ENCODE measurements at places on chromosomes 1 and 21. TPM values are rescaled to one million over a fixed set of nuclear protein-coding genes. Genes with fewer than 3 reads are reported as not detected.

- DNase-seq, result peak; percentile 73
These were observed at the start of gene BCAR3 for GRCh38 chr1:93681101-93681988. TSS of gene BCAR3 (minus strand) at chr1:93681837. CDS start at chr1:93674930, 6,907 bp downstream.

GRCh38 chr1:20154301-20154831 lies 15.2 kb downstream of the PLA2G2F start:
- DNase-seq, result no peak

DNA sequence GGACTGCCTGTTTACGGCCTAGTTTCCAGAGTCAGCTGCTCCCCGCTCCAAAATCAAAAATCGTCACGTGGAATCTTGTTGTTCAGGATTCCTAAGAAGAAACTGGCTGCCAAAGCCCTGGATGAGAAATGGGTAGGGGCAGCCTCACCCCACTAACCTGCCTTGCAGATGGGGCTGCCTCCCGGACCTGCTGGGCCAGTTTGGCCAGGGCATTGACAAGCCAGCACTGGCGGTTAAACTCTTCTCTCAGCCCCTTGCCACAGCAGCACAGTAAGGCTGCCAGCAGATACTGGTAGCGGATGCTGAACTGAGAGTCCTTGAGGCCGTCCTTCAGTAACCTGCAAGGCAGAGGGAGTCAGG lies 31.6 kb upstream of the PPP1R15B start:
- DNase-seq, result no peak

- peak; percentile 64 for DNase-seq
These were observed 17.1 kb downstream of the ZP4 start for GRCh38 chr1:237873487-237874211.

- DNase-seq, result no peak
These were observed 596 bp downstream of the TOR3A start for GRCh38 chr1:179082333-179082998.

DNA sequence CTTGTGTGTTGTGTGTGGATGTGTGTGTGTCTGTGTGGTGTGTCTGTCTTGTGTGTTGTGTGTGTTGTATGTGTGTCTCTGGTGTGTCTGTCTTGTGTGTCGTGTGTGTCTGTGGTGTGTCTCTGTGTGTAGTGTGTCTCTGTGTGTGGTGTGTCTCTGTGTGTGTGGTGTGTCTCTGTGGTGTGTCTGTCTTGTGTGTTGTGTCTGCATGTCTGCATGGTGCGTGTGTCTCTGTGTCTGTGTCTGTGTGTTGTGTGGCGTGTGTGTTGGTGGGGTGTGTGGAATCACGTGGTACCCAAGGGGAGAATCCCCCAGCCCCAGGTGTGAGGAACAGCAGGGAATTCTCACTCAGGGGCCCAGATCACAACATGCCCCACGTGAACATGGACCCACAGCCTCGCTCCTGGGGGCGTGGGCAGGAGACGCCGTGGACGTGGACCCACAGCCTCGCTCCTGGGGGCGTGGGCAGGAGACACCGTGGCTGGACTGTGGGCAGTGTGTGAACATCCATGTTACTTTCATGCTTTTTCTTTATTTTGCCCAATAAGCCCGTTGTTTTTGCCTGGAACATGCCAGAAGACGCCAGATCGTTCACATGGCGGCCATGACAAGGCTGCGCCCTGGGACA lies 67.8 kb downstream of the SLC19A1 start:
- no peak for DNase-seq

GRCh38 chr1:187680823-187681222 lies 852.1 kb downstream of the PLA2G4A start:
- peak; percentile 86 for DNase-seq

DNA sequence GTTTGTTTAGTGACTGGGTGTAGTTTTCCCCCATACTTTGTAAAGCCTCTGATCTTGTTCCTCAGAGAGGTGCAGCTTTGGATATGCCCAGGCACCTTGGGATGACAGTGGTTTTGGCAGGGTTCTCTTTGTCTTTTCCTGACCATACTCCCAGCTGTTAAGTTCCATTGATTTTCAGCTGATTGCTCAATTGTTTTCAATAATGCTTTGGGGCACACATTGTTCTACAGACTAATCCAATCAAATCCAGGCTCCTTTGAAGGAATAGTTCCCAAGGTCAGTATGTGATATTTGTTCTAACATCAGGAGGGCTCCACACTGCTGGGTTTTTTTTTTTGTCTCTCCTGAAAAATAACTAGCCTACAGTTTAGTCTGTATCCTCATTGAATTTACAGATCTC lies 24.8 kb downstream of the PPP2R5A start:
- DNase-seq, result no peak

GRCh38 chr1:206032380-206033140 lies 8.9 kb upstream of the CTSE start:
- no peak for DNase-seq

GRCh38 chr1:17819129-17819802 lies 64.1 kb downstream of the ACTL8 start:
- no peak for DNase-seq

DNA sequence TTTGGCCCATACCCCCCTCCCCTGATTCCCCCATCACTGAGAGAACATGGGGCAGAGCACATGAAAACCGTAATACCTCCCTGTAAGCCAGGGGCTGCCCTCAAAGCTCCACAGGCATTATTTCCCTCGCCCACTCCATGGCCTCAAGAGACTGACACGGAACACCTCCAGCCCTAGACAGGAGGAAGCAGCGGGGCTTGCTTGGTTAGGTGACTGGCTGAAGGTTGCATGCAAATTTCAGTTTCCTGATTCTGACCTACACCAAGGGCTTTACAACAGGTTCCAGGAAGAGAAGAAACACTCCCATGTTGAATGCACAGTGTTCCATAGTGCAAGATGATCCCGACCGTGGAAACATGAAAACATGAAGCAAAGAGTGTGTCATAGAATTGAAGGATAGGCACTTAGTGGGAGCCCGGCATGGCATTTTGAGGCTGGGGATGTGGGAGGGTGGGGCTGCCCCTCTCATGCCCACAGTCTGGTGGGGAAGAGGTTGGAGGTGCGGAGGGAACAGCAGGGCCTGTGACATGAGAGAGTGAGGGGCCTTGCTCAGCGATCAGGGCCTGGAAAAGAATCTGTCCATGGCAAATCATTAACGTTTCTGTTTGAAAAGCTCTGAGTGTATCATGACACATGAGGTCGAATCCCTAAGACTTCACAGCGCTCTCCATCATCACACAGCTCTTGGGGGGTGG lies 33.5 kb downstream of the GPR137B start:
- no peak for DNase-seq

DNA sequence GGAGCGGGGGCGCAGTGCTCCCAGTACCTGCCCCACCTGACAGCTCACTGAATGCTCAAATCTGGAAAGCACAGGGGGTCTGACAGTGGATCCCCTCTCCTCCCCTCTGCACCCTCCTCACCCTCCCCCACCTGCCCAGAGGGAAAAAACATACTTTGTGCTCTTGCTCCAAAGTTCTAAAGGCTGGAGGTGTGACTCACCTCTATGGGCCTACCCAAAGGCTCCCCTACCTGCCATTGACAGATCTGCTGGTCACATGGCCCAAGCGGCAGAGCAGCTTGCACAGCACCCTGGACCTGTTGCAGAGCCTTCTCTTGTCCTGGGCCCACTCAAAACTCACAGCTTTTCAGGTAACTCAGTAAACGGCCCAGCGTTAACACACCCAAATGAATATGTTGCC lies 55.7 kb downstream of the ADSS2 start:
- no peak for DNase-seq

- DNase-seq, result no peak
These were observed 462.4 kb upstream of the RGS18 start for GRCh38 chr1:191695865-191696264.

DNA sequence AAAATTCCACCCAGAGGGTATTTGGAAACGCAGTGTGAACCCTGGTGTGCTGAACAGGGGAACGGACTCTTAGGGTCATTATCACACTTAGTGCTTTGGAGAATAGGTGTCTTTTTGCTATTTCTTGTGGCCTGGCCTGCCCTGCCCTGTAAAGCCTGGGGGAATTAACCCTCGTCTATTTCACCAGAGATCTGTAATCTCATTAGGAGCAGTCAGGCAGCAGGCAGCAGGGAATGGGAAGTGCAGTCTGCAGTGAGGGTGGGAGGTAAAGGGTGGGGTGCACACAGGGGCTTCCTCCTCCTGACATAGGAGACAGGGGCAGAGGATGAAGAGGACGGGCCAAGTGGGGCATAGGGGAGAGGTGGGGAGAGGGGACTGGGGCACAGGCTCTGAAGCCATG lies 1.1 kb upstream of the SLC1A7 start:
- DNase-seq, result no peak

GRCh38 chr1:158984386-158984785 lies 25.3 kb upstream of the IFI16 start:
- DNase-seq, result no peak

DNA sequence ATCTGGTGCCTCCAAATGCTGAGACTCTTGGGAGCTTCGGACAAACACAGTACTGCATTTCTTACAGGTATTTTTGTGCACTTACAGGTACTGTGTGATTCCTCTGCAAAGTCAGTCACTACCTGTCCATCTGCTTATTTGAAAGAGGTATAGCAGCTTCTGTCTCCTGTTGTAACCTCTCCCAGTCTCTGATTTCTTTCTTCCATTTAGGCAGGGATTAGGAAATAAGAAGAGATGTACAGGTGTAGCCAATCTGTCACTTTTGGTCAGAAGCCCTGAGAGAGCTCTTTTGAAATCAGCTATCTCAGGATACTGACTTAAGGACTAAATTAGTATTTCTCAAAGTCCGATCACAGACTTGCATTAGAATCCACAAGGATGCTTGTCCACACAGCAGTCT lies 54.0 kb downstream of the AKT3 start:
- no peak for DNase-seq

- no peak for DNase-seq
These were observed 75.2 kb upstream of the GADD45A start for GRCh38 chr1:67609577-67610341.

GRCh38 chr1:30284226-30284625 lies 439.2 kb downstream of the MATN1 start:
- no peak for DNase-seq

DNA sequence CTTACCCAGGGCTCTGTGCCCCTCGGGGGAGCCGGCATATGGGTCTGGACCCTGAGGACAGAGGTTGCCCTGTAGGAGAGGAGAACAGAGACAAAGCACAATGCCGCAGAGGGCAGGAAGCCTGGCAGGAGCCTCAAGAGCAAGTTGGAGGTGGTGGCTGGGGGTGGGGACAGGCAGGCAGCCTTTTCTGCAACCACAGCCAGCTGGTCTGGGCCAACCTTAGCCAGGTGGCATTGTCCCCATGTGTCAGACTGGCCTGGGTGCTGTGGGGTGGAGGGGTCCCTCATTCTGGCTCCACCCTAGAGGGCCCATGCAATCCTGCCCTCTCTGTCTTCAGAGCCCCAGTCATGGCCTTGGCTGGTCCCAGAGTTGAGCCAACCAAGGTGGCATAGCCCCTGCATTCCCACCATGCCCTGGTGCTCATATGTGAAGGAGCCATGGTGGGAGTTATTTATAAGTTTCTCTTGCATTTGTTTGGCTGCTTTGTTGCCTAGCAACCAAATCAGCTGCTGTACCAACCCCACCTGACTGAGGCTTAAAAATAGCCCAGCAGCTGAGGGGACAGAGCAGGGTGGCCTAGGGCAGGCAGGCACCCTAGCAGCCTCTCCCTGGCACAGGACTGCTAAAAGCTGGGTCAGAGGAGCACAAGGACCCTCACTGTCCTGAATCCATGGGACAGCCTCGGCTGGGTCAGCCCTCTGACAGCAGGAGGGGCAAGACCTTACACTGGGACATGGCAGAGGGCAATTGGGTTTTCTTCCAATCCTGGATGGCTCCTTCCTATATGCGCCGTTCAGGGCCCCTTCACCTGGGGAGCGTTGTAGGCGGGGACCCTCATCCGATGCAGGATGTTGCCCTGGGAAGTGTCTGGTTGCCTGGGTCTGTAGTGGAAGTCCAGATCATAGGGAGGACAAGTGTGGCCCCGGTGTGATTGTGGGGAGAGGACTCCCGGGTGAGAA lies 19.5 kb downstream of the MAP7D1 start:
- peak; percentile 56 for DNase-seq

- DNase-seq, result peak; percentile 86
These were observed 2.0 kb downstream of the FCER1G start for GRCh38 chr1:161216945-161217712.

- DNase-seq, result peak; percentile 36
These were observed 2.8 kb upstream of the CAPN9 start for GRCh38 chr1:230744382-230744781.

DNA sequence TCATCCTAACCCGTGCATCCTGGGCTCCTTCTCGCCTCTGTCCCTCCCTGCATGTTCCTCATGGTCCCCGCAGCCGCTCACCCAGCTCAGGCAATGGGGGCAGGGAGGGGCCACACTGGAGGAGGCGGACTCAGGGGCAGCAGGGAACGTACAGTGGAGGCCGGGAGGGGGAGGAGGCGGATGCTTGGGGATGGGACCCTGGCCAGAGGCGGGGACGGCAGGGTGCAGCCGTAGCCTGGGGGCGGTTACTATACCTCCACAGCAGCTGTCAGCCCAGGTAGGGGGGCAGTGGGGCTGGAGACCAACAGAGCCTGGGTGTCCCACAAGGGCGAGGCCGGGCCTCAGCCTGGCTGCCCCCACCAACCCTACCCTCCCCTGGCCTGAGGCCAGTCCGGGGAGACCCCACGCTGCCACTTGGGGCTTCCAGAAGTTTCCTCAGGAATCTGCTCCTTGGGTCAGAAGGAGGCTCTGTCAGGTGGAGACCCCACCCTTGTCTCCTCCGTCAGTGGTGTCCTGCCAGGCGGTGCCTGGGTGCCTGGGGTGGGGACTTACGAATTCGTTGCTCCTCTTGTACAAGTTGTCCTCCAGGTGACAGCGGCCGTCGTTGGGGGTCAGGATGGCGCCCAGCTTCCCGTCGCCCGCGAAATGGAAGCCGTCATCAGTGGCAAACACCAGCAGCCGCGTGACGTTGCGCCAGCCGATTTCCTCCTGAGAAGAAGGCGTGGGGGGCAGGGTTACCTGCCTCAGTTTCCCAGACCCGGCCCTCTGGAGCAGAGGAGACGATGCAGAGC lies 20.7 kb downstream of the ITGB2 start:
- DNase-seq, result no peak

- peak; percentile 41 for DNase-seq
These were observed 1.3 kb upstream of the PDE4B start for GRCh38 chr1:65791396-65791795.

- no peak for DNase-seq
These were observed 26.4 kb downstream of the LAMB3 start for GRCh38 chr1:209625791-209626285.

GRCh38 chr1:197356723-197357533 lies 88.9 kb downstream of the CRB1 start:
- DNase-seq, result peak; percentile 58

Gene TSHB
- not detected for polyA plus RNA-seq

Gene C1orf185
- not detected for polyA plus RNA-seq

Gene C2CD4D
- not detected for polyA plus RNA-seq

Gene OR2L3
- not detected for polyA plus RNA-seq

Gene RBM11
- 0.10 TPM for polyA plus RNA-seq

Gene ZNF670
- 1.8 TPM for polyA plus RNA-seq

Gene MATN1
- 0.27 TPM for polyA plus RNA-seq

Gene IGSF5
- polyA plus RNA-seq, result not detected

Gene KRTAP11-1
- polyA plus RNA-seq, result not detected

Gene GCSAML
- polyA plus RNA-seq, result not detected

Measured in IMR-90 (cell line).